CD8-positive, alpha-beta memory T cell (primary cell): ENCODE measurements at places on chromosomes 2 and 18. TPM values are rescaled to one million over a fixed set of nuclear protein-coding genes. Genes with fewer than 3 reads are reported as not detected.

The AGXT gene
- total RNA-seq: not detected

DNA sequence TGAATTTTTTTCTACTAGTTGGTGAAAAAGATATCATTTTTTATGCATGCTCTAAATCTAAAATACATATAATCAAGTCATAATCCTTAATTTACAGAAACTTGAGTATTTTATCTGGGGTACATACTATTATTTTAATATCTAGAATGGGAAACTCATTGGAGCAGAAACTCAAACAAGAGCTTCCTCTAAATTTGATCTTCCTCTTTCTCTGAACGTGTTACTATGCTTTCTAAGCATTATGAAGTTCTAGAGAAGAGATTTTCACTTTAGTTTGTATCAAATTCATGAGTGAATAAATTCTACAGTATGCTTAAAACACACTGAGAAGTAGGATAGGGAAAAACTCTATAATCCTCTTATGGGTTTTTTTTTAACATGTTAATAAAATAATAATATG is 20.6 kb upstream of the SLC38A11 start:
- DNase-seq: no peak

DNA sequence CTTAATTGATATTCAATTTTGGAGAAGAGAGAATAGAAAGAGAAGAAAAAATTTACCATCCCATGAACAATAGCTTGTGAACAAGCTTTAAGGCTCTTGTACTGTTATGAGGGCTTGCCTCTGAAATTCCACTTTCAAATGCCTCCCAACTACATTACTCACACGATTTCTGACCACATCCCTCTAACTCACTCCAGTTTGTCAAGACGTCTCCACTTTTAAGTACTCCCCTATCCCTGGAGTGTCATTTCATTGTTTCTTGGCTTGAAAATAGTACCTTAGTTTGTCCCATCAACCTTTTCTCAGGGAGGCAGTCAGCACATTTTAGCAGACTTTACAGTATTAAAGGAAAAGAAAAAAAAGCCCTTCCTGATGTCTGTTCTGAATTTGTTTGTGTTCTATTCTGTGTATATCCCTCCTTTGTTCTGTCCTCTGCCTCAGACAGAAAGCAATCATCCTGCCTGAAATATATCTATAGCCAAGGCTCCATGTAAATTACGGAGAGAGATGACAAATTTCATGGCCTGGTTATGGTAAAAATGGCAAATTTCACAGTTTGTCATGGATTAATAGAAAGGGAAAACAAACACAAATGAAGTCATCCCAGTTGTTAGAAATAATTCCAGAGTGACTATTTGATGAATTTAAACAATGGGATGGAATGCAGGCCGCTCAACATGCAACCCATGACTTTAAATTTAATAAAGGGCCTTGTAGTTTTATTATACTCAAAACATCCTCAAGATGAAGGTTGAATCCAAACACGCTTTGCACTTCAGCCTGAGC is 228.8 kb downstream of the ETAA1 start:
- no peak for DNase-seq

The BCL11A gene
- 0.15 TPM for total RNA-seq

The PROKR1 gene
- total RNA-seq: not detected
